ENCODE measurements at places on chromosomes 12 and 14.

DNA sequence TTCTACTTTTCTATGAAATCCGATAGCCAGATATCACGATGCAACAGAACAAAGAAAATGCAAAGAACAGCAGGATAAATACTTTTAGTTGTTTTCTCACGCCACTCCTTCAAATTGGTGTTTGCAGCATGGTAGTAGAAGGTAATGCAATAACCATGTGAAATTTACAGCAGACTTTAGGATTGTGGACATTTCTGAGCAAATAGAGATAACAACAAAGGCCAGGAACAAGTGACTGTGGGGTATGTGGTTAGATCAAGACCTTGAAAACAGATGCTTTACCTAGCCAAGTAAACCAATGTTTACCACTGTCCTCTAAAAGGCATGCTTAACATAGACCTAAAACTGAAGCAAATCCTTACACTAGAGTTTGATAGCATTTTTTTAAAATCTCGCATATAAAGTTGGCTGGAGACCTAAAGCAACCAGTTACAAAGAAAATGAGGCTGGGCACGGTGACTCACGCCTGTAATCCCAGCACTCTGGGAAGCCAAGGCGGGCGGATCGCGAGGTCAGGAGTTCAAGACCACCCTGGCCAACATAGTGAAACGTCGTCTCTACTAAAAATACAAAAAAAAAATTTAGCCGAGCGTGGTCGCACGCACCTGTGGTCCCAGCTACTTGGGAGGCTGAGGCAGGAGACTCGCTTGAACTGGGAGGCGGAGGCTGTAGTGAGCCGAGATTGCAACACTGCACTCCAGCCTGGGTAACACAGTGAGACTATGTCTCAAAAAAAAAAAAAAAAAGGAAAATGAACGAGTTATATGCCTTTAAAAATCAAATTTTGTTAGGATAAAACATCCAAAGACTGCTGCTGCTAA lies 123.2 kb upstream of the FOXN3 start:
- DNase-seq: no peak

DNA sequence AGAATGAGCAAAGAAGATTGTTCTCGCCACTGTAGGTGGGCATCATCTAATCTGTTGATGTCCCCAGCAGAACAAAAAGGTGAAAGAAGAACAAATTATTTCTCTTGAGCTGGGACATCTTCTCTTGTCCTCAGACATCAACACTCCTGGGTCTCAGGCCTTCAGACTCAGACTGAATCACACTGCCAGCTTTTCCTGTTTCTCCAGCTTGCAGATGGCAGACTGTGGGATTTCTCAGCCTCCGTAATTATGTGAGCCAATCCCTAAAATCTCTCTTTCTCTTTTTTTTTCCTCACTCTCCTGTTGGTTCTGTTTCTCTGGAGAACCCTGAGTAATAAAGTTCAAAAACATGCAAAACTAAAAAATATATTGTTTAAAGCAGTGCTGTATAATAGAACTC lies 3.7 kb upstream of the TMPRSS12 start:
- no peak for DNase-seq

DNA sequence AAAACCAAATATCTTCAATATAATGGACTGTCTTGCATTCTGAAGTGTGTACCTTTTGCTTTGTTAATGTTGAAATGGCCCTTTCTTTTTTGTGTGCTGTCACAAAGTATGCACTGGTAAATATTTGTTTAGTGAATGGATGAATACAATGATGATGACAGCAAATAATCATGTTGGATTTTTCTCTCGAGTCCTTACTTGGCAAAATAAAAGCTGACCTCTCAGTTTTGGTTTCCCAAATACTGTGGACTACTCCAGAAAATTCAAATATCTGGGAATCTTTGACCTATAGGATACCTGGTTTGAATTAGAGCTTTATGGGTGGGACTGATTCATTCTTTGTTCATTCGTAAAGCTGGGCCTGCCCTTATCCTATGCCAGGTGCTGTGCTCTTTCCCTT lies 5.5 kb downstream of the UBE3B start:
- no peak for DNase-seq

- peak; percentile 24 for DNase-seq
Observed at GRCh38 chr14:94051115-94051514, 25.0 kb downstream of the OTUB2 start.

GRCh38 chr12:57340104-57340503 lies 89.1 kb upstream of the STAC3 start:
- no peak for DNase-seq

- DNase-seq: no peak
Observed at GRCh38 chr14:93375673-93376156, 28.7 kb downstream of the COX8C start.

GRCh38 chr14:35220920-35221319 lies 71.3 kb upstream of the PSMA6 start:
- no peak for DNase-seq

DNA sequence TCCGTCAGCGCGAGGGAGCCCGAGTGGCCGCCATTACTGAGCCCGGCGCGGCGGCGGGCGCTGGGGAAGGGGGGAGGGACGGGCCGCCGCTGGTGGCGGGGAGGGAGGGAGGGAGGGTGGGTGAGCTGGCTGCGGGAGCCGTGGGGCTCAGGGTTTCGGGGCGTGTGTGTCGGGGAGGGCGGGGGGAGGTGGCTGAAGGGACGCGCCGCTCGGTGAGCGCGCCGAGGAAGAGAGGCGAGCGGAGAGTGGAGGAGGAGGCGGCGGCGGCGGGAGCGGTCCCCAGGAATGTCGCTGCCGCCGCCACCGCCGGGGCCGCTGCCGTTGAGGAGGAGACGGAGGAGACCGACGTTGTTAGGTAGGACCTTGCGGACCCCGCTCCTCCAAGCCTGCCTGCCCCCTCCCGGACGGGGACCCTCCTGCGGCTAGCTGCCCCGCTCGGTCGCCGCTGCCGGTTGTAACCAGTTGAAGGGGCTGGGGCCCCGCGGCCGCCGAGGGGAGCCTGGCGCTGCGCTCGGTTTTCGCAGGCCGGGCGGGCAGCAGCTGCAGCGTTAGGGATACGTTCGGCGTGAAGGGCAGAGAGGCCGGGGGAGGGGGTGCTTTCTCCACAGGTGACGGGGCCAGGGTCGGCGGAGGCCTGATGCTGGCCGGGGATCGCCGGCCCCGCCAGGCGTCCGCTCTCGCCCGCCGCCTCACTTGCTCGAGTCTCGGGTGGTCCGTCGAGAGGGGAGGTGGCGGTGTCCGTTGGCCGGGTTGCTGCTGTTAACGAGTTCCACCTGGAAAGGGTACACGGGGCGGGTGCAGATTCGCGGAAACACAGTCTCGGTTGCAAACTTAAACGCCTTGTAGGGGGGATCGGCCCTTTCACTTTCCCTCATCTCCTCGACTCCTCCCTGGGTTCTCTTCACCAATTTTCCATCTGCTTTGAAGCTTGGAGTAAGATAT lies at the start of gene ARHGAP5:
Gene ARHGAP5, plus strand, starts transcription at position 224 of the 942 bp plus-strand sequence. CDS start 13,366 bp downstream, outside the sequence.
- DNase-seq: peak; percentile 60

- DNase-seq: no peak
Observed at GRCh38 chr14:63752449-63753169, 24.7 kb upstream of the SGPP1 start.

- no peak for DNase-seq
Observed at GRCh38 chr12:44509471-44509870, 366.6 kb downstream of the NELL2 start.

DNA sequence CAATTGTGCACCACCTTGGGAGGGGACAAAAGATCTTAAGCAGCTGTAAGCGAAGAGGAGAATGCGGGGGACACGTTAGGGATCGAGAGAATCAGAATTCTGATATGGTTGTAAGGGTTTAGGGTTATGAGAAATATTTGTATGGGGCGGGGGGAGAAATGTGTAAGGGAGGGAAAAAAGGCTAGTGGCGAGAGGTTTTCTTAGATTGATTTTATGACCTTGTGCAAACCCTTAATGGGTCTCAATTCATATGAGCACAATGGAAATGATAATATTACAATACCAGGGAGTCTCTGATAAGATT lies 396 bp downstream of the NDUFA9 start:
- DNase-seq: no peak

GRCh38 chr14:22896356-22896755 lies 13.3 kb downstream of the REM2 start:
- DNase-seq: no peak

DNA sequence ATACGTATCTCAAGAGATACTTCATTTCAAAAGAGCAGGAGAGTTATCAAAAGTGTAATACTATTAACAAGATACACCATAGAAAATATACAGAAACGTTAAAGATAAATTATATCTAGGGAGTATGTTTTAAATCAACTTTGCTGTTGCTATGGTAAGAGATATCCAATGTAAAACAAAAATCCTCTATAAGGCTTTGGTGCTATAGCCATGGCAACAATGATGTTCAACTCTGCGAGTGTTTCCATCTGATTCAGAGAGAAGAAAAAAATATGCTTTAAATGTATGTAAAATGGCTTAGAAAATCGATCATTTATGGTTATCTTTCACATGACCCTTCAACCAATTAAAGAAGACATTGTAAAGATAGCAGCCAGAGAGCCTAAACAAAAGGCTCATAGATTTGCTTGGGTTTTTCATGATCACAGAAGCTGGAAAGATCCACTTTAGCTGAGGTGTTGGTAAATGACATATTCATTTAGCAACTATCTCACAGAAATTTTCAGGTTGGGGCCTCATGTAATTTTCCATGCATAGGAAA lies 387.0 kb upstream of the GARIN6 start:
- no peak for DNase-seq

DNA sequence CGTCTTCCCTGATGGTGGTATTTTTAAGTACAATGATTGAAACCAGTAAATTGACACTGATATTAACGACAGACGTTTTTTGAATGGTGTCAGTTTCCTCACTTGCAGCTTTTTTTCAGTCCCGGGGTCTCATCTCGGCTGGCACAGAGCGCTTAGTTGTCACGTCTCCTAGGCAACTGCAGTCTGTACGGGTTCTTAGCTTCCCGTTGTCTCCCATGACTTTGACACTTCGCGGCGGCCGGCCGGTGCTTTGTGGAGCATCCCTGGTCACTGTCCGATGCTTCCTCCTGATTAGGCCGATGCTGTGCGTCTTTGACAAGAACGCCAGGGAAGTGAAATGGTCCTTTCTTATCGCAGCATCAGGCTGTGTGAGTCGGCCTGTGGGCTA lies 67.4 kb downstream of the ADGRD1 start:
- no peak for DNase-seq

DNA sequence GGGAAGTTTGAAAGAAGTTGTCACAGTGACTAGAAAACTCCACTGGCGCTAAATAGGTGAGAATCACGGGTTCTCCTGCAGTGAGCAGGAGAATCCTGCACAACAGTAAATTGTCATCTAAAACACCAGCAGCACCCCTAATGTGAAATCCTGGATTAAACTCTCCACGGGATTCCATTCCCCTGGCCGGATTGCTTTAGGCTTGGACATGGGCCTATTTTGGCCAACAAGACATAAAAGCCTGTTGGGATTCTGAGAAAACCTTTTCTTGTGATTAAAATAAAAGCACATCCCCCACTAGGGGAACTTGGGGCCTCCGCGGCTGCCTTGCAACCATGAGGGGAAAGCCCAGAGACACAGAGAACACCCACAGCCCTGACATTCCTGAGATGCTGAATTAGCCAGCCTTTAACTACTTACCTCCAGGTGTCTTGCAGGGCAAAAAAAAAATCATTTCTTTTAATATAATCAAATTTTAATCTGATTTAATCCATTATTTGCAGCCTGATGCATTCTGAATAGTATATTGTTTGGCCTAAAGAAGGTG lies 21.0 kb upstream of the TSPAN11 start:
- DNase-seq: no peak

DNA sequence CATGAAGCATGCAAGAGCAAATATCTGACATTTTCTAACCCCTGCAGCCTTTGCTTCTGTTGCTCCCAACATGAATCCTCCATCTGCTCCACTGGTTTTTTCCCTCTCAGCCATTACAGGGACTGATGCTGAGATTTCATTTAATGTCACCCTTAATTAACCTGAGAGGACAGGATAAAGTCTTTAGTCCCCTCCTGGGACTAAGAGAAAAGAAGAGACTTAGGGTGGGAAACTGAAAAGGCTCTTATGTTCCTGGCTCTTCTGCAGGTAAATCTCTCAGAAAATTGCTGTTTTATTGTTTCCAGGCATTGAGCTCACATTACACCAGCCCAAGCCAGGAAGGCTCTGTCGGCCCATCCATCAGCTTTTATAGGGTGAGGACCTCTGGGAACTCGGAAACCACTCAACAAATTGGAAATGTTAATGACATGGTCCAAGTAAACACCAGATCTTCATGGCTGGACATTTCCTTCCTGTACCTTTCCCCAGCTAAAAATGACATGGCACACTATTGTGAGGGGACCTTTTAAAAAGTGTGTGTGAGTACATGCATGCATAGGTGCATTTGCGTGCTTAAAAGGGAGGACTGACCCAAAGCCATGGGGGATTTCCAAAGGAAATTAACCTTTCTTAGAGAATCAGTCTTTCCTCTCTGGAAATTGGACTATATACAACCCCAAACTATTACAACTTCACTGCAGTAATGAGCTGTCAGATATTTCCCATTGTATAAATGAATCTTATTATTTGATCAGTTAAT lies 408.1 kb upstream of the TMTC1 start:
- DNase-seq: no peak

- DNase-seq: no peak
Observed at GRCh38 chr12:41923351-41923750, 221.3 kb downstream of the GXYLT1 start.

DNA sequence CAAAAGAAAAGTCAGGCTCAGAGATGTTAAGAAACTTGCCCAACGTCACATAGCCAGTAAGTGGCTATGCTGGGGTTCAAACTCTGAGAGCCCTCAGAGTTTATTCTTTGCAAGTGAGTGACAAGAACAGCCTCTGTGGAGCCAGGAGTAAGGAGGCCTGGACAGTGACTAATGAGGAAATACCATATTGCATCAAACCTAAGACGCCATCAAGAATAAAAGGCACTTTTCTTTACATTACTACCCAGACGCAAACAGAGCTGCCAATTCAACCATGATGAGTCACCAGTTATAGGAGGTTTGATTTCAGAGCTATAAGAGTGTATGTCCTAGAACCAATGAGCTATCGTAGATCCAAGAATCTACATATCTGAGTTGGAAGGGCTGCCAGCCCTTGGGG lies 9.4 kb downstream of the TNFRSF1A start:
- DNase-seq: no peak

GRCh38 chr12:5796171-5796958 lies 148.7 kb downstream of the ANO2 start:
- DNase-seq: peak; percentile 50

DNA sequence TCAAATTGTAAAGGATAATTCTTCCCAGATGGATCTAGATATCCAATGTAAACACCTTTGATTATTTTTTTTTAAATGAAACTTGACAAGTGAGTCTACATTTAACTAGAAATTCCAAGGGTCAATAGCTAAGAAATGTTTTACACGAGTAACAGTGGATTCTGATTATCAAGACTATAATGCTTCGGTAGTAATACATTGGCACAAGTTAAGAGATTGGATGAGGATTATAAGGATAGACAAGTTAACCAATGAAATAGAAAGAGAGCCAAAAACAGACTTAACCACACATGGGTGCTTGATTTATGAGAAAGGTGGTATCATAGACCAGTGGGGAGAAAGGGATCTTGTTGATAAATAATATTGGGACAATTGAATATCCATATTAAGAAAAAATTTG lies 40.3 kb upstream of the PCED1B start:
- no peak for DNase-seq

GRCh38 chr12:125856896-125857295 lies 791.7 kb downstream of the AACS start:
- no peak for DNase-seq

Measured in stimulated activated CD8-positive, alpha-beta memory T cell treated with anti-CD3 and anti-CD28 coated beads, Interleukin-4, amount 100 ng/mL, for 48 hours (primary cell).